DMS79 (cell line): ENCODE measurements at places on chromosomes 7 and 10.

GRCh38 chr10:77404810-77405209 lies 232.8 kb downstream of the KCNMA1 start:
- DNase-seq, result no peak

GRCh38 chr7:54967377-54967776 lies 51.4 kb upstream of the EGFR start:
- DNase-seq, result no peak

DNA sequence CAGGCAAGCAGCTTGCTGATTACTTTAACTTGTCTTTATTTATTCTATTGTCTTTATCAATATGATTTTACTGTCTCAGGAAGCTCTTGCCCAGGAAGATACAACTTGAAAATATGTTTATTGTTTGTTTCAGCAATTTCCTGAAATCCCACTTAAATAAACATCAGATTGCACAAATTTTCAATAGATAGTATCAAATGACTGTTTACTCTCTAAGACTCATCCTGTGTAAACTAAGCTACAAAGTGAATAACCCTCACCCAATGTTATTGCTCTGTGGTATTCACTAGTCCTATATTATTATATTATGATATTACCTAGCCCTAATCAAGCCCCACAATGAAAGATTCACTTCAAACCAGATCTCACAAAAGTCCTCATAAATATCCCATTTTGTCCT lies 130.4 kb upstream of the HPS1 start:
- no peak for DNase-seq

- DNase-seq, result peak; percentile 81
Measured at GRCh38 chr7:39144420-39144819, 166.7 kb downstream of the POU6F2 start.

- DNase-seq, result no peak
Measured at GRCh38 chr7:71553306-71553705, 421.4 kb downstream of the GALNT17 start.

DNA sequence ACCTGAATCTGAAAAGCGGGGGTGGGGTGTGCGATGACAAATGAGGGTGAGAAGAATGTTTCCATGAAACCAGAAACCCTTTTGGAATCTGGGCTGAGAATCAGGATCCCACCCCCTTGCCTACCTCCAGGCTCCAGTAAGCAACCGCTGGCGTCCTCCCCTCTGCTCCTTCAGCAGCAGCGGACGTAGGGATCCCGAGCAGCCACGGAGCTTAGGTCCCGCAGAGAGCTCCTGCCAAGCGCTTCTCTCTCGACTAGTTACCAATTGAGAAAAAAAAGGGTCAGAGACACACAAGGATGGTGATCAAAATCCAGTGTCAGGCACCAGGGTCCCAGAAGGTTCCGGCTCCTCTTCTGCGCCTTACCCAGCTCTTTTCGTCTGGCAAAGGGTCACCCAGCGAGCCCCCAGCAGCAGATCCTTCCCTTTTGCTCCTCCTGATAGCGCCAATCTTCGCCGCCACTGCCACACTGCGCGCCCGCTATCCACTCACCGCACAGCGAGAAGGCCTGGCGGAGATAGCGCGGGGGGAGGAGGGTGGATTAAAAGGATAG lies 733.5 kb downstream of the ZWINT start:
- DNase-seq, result no peak

DNA sequence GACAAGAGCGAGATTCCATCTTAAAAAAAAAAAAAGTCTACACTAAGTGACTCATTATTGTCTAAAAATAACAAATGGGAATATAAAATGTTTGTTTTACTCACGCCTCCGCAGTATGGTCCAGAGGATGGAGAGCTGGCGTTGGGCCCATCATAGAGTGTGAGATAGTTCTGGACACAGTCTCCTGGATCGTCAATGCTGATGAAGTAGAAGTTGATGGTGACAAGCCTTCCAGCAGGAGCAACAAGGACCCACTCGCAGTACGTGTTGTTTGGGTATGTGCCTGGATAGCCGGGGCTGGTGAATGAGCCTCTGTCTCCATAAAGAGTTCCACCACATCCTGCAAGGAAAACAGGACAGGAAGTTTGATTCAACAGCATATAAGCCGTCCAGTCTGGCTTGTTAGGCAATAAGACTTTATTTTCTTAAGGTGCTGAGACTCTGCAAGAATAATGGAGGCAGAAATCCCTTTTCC lies 11.5 kb upstream of the RSU1 start:
- DNase-seq, result no peak

DNA sequence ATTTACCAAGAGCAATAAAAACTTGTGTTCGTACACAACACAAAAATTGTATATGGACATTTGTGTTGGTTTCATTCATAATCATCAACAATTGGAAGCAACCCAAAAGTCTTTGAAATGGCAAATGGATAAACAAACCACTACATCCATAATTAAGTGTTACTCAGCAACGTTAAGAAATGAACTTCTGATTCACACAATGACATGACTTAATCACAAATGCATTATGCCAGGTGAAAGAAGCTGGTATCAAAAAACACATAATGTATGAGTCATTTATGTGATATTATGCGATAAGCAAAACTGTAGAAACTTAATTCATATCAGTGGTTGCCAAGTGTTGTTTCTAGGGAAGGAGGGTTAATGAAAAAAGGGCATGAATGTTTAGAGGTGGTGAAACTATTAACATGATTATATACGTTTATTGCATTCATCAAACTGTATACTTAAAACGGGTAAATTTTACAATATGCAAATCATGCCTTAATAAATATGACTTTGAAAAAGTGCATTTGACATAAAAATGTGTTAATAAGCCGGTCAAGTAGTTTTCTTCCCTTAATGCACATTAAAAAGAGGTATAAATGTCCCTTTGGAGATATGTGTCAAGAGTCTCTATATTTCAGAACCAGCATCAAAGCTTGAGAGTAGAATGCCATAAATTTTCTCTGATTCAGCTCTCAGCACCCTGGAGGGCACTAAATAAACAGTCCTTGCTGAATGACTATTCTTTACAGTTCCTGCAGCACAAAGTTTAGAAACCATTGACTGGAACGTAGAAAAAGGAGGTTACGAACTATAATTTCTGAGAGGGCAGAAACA lies 84.8 kb upstream of the GRM3 start:
- DNase-seq, result no peak

- no peak for DNase-seq
Measured at GRCh38 chr10:34075254-34075926, 739.7 kb downstream of the PARD3 start.

- DNase-seq, result no peak
Measured at GRCh38 chr7:121105262-121105661, 116.8 kb downstream of the CPED1 start.

- DNase-seq, result no peak
Measured at GRCh38 chr7:2876031-2876731, 32.1 kb upstream of the GNA12 start.

- no peak for DNase-seq
Measured at GRCh38 chr10:62437696-62438095, 63.5 kb downstream of the ZNF365 start.

- no peak for DNase-seq
Measured at GRCh38 chr10:38118072-38118807, 24.1 kb downstream of the ZNF37A start.

- no peak for DNase-seq
Measured at GRCh38 chr10:97060441-97061084, 125.2 kb downstream of the SLIT1 start.

DNA sequence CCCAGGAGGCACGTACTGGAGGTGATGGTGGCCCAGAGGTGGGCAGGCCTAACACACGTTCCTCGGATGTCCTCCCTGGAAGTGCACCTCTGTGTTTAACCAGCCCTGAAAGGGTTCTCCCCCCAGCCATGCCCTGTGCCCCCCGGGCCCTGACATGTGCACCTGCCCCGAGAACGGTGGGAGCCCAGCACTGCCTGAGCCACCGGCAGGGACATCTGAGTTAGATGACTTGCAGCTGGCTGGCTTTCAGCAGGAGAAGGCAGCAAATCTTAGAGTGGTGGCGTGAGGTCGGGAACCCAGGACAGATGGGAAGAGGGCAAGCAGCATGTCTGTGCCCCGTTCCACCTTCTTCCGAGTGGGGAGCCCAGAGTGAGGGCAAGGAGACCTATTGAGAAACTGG lies 291.8 kb downstream of the TCERG1L start:
- DNase-seq, result no peak

- no peak for DNase-seq
Measured at GRCh38 chr7:52565974-52566373, 469.5 kb upstream of the POM121L12 start.

DNA sequence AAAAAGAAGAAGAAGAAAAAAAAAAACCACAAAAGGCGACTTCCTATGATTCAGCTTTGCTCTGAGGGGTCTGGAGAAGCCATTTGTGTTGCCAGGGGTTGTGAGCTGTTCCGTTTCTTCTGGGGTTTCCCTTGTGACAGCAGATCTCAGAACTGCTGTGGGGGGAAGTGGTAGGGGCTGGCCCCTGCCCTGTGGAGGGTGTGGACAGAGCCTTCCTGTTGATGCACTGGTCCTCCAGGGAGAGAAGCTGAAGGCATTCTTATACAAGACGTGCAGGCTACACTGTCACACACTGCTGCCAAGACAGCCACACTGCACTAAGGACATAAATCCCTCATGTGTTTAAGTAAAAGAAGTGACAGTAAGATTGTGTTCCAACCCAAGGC lies 17.3 kb upstream of the CSGALNACT2 start:
- DNase-seq, result no peak

DNA sequence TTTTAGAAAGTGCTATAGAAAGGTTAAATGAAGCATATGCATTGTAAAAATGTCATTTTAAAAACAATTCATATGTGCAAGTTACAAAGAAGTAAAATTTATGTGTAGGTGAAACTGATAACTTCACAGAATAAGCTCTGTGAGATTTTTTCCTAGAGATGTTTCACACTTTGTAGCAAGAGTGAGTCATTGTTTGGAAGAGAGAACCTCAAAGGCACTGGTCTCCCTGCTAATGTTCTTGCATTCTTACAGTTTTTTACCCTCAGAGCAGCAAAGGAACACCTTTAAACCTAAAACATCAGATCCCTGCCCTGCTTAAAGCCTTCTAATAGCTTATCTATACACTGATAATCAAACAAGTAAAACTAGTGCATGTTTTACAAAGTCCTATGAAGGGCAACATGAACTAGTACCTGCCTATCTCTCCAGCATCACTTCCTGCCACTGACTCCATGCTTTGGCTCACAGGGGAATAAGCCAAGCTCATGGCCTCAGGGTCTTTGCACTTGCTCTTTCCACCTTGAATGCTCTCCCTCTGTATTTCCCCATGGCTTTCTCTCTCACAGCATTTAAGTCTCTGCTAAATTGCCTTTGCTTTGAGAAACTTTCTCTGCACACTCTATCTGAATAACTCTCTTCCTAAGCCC lies 997.0 kb downstream of the GATA3 start:
- DNase-seq, result no peak

DNA sequence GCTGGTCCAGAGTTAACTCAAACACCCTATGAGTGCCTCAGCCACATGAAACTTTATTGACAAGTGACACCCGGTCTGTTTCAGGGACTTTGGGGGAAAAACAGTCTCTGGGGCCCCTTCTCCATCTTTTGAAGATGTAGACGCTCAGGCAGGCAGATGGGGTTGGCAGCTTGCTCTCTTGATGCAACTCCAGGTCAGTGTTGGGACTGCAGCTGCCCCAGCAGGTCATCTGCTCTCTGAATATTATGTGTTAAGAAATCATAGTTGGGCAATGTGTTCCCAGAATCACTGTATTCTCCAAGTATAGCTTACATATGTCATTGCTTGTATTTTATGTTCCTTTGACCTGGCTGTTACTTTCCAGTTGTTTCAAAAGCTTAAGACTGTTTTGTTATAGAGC lies 544.9 kb upstream of the MGMT start:
- no peak for DNase-seq

DNA sequence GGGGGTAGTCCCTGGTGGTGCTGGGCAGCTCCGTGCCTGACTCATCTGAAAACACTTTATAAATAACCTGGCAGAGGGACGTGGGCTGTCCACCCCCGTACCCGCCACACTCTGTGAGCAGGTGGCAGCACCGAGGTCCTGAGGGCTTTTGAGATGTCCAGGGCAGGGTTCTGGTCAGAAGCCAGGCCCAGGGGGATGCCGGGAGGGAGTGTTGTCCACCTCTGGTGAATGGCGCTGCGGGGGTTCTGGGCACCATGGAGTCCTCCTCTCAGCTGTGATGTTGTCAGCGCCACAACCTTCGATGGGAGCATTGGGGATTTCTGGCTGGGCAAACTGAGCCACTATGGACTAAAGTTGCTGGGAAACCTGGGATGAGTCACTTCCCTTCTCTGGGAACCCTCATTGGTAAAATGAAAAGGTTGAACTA lies 27.4 kb upstream of the GOLGA7B start:
- no peak for DNase-seq

DNA sequence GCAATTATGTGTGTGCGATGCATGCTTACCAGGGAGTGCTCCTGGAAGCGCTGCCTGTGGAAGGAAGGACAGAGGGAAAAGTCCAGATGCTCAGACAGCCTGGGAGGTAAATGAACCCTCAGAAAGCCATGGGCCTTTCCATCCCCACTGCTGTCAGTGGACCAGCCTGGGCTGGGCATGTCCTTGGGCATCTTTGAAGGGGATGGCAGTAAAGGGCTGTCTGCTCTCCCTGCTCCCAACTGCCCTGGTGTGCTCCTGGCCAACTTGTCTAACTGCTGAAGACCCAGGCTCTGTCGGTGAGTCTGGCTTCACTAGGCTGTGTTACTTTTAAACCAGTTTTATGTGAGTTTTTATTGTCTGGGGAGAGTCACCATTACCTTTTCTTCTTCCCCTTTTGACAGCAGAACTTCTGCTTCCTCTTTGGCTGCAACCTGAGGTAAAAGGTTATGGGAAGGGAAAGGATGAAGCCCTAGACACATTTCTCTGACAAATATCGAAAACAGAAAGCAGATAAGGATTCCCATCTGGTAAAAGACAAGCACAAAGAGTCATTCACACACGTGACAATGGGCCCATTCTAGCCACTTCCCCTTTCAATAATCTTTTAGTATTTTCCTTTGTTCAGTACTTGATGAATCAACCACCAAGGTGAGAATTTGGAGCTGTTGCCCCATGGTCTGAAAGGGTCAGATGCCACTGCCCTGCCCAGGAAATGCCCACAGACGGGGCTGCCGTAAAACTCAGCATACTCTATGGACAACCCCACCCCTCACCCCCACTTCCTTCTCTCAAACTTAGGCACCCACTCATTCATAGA lies 27.6 kb upstream of the PIK3AP1 start:
- no peak for DNase-seq

DNA sequence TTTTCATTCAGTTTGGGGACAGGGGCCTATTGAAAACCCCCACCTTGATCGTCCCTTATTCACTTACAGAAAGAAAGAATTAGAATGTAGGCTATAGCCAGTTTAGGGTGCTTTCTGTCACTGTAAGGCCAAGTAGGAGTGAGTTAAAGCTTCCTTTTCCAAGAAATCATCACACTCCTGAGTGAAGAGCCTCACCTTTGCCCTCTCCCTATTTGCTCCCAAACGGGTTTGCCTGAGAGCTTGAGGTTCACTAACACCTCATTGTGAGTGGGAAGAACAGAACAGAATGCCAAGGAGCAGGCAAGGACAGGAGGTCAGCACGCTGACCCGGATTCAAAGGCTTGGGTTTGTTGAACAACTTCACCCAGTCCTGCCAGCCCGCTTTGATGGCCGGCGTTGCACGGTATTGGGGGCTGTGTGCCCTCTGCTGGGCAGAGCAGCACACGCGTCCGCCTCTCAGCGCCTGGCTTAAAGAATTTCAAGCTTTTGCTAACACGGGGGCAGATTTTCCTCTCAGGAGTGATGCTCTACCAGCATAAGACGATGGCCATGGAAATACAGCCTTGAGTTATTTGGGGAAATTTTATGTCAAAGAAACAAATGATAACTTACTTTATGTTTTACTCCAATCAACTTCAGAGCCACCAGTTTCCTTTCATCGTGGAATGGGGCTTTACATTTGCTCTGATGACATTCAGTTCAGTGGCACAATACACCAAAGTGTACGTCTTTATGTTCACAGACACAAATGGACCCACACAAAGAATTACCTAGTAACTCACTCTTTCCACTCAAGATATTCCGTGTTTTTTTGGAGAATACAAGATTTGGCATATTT lies 470.0 kb downstream of the SUGCT start:
- no peak for DNase-seq
